ENCODE measurements at places on chromosomes 3 and 15.

GRCh38 chr3:183933160-183933559 lies 48.5 kb upstream of the PARL start:
- DNase-seq: no peak

GRCh38 chr3:113270786-113271185 lies 59.4 kb downstream of the BOC start:
- no peak for DNase-seq

DNA sequence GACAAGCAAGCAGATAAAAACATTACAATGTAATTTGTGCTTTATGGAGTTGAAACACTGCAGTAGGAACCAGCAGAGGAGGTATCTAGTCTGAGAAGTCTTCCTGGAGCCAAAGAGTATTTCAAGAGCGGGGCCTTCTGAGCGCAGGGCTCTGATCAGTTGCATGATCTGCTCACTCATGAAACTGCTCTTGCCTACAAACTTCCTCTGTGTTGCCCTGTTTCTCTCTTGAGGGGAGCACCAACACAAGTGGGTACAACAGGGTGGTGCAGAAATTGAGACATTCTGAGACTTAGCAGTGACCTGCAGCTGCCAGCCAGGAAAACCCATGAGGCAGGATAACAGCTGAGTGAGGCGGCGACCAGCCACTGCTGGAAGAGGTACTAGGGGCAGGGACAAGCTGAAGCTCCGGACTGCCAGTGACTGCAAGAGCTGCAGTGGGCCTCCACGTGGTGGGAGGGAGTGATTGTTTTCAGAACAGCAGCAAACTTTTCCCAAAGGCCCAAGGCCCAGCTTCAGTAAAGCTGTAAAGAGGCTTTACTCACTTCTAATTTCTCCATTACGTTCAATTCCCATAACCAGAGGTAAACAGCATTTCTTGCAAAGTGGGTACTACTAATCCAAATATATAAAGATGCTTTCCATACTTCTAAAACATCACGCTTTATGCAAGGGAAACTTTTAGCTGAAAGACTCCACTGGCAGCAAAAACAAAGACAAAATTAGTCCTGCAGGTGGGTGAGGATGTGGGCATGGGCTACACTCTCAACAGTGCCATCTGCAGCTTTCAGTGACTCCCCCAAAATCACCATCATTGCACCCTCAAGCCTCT lies 69.0 kb upstream of the LPP start:
- no peak for DNase-seq

GRCh38 chr3:46282696-46283095 lies 40.4 kb downstream of the CCR3 start:
- DNase-seq: no peak

DNA sequence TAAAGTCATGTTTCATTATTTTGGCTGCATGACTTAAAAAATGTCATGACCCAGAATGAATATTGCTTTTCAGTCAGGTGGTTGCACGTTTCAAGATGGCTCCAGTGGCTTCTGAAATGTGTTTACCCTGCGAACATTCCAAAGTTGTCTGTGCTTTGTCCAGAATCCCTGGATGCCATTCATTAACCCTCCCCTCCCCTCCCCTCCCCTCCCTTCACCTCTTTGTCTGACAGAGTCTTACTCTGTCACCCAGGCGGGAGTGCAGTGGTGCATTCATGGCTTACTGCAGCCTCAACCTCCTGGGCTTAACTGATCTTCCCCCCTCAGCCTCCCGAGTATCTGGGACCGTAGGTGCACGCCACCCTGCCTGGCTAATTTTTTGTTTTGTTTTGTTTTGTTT lies 308.0 kb downstream of the PTPRG start:
- no peak for DNase-seq

- no peak for DNase-seq
These were observed 37.3 kb downstream of the LMCD1 start for GRCh38 chr3:8538913-8539312.

- DNase-seq: no peak
These were observed 84.9 kb upstream of the ACP3 start for GRCh38 chr3:132232231-132232792.

GRCh38 chr15:69394556-69395282 lies 19.4 kb upstream of the KIF23 start:
- DNase-seq: no peak

DNA sequence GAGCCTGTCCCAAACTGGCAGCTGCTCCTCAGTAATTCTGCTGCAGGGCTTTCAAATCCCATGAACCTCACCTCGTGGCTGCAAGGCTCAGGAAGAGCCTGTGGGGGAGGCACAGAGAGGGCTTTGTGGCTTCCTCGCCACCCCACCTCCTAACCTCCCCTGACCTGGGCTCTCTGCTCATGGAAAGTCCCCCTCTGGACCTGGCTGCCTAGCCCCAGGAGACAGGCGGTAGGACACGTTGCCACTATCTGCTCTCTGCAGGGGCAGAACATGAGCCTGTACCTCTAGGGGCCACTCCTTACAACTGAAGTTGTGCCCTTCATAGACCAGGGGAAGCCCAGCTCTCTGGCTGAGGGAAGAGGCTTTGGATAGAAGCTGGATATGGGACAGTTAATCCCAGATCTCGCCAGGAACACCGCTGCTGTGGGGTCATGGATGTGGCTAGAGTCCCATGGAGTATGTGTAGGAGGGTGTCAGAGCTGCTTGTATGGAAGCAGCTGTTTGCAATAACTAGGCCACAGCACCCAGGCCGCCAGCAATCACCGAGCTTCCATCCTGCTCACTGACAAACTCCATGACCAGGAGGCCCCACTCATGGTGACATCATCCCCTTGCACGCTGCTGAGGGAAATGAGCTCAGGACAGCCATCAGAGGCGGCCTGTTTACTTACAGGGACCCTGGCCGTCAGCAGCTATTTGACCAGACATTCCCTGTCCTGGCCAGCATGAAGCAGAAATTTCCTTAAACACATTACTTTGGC lies 34.0 kb upstream of the CILP start:
- no peak for DNase-seq

- DNase-seq: no peak
These were observed 119.4 kb downstream of the TPRA1 start for GRCh38 chr3:127471142-127471541.

All from GM04503 (cell line).